A549 treated with DMSO at 1 μM for 4 hours (cell line): ENCODE measurements at places on chromosomes 2 and 18. TPM values are rescaled to one million over a fixed set of nuclear protein-coding genes. Genes with fewer than 3 reads are reported as not detected.

HAT1 gene
- total RNA-seq: 70.1 to 88.9 TPM (median 78.8 TPM) in 5 replicates

ITGB6 gene
- total RNA-seq: 0.56 to 1.8 TPM (median 1.0 TPM) in 5 replicates

MOGAT1 gene
- not detected in 5 replicates for total RNA-seq

FOXI3 gene
- total RNA-seq: not detected in 5 replicates

CLIP4 gene
- total RNA-seq: 22.4 to 33.0 TPM (median 30.0 TPM) in 5 replicates

DES gene
- total RNA-seq: 0.08 to 0.09 TPM in 2 of 5 replicates, not detected in the others

INHBB gene
- total RNA-seq: 13.4 to 20.3 TPM (median 16.0 TPM) in 5 replicates

FZD7 gene
- 5.9 to 8.4 TPM (median 7.4 TPM) in 5 replicates for total RNA-seq

C2orf78 gene
- not detected in 5 replicates for total RNA-seq
